ENCODE measurements at places on chromosomes 13 and 19.

DNA sequence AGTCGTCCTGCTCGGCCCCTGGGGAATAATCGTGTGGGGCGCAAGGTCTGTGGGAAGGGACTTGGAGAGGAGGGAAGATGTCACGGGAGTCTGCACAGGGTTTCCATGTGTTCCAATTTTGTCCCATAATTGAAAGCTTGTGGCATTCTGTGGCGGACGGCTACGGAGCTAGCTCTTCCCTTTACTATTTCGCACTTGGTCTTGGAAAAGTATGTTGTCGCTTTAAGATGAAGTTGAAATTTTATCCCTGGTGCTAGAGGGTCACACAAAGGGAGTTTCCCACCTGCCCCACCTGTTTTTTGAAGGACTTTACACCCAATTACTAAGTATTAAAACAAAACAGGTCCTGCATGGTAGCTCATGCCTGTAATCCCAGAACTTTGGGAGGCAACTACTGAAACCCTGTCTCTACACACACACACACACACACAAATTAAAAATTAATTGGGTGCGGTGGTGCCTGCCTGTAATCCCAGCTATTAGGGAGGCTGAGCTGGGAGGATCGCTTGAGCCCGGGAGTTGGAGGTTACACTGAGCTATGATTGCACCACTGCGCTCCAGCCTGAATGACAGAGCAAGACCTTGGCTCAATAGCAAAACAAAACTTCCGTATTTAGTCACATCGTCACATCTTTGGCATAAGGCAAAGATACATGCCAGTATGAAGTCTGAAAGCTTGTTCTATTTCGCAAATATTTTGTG lies 967 bp upstream of the TPT1 start:
- DNase-seq, result no peak

GRCh38 chr13:99985241-99985874 lies 3.8 kb downstream of the ZIC2 start:
- DNase-seq, result no peak

- no peak for DNase-seq
These were observed 30.3 kb upstream of the SEMA6B start for GRCh38 chr19:4589579-4590410.

DNA sequence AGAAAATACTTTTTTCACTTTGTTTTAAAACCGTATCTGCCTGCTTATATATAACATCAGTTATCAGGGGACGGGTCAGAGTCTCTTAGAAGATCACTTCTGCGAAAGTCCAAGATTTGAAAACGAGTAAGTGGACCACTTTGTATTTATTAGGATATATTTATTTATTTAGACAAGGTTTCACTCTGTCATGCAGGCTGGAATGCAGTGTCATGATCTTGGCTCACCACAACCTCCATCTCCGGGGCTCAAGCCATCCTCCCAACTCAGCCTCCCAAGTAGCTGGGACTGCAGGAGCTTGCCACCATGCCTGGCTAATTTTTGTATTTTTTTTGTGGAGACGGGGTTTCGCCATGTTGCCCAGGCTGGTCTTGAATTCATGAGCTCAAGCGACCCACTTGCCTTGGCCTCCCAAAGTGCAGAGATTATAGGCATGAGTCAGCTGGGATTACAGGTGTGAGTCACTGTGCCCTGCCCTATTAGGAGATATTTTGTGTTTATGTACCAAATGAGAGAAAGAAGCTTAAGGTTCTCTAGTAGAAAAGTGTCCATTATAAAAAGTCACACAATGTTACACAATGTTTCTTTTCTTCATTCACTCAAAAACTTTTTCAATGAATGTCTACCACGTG lies 39.5 kb downstream of the RASL11A start:
- peak; percentile 12 for DNase-seq

- DNase-seq, result no peak
These were observed 440.4 kb downstream of the COG6 start for GRCh38 chr13:40095695-40096356.

DNA sequence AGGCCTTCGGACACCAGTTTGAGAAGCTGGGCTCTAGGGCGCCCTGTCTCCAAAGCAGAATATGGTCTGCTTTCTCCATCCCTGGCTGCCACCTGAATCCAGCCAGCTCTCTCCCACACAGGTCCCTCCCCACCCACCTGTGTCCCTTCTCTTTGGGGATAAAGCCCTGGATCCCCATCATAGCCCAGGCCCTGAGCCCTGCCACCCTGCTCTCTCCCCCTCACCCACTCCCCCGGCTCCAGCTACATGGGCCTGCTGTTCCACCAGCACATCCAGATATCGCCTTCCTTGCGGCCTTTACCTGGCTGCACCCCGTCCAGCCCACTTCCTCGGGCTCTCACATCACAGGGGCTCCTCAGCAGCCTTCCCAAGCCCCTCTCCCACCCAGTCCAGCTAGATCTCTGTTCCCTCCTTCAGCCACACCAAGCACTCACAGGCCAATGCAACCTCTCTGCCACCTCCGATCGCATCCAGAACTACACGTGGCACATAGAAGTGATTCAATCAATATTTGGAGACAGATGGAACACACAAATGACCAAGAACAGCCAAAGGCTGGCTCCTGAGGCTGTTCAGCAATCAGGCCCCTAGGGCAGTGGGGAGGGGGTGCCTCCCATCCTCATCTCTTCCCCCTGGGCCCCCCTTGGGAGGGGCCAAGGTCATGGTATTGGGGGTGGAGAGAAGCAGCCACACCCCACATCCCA lies 7.6 kb downstream of the AKT2 start:
- DNase-seq, result no peak

DNA sequence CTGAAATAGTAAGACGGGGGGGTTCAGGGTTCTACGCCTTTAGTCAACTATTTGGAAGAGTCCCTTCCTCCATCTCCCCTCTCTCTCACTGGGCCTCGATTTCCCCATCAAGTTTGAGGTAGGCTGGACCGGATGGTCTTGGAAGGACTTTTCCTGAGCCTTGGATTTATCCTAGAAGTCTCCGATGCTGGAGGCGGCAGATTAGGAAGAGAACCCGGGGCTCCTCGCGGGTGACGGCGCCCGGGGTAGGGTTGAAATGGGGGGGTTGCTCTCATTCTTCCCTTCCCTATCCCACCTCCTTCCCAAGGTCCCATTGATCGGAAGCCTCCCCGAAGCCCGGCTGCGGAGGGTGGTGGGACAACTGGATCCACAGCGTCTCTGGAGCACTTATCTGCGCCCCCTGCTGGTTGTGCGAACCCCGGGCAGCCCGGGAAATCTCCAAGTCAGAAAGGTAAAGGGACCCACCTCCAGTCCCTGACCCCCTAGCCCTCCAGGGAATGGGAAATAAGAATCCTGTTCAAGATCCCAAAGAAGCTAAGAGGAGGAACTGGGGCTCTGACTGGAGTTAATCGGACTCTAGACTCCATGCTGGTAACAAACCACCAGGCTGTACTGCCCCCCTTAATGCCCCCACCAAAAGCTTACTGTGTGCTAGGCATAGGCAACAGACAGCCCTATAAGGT lies 781 bp downstream of the QPCTL start:
- peak; percentile 65 for DNase-seq

GRCh38 chr13:25170554-25171111 lies 1.5 kb downstream of the AMER2 start:
- no peak for DNase-seq

- DNase-seq, result no peak
These were observed 33.5 kb downstream of the WASF3 start for GRCh38 chr13:26590951-26591350.

GRCh38 chr19:45547965-45548609 lies 36.5 kb downstream of the OPA3 start:
- DNase-seq, result no peak

DNA sequence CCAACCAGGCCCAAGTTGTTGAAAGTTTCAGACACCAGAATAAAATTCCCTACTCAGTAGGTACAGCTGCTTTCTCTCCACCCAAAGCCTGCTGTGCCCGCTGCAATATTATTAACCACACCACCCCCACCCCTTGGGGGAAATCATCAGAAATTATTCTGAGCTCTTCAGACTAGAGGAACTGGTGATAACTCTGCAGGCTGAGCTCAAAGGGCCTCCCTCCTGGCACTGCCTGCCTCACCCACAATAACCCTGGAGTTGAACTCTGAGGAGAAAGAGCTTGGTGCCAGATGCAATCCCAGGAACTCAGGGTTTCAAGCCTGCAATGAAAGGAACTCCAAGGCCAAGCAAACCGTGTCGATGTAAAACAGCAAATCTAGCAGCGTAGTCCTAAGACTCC lies 381.7 kb upstream of the ZNF507 start:
- no peak for DNase-seq

GRCh38 chr13:41182231-41182630 lies 12.1 kb downstream of the KBTBD7 start:
- DNase-seq, result no peak

DNA sequence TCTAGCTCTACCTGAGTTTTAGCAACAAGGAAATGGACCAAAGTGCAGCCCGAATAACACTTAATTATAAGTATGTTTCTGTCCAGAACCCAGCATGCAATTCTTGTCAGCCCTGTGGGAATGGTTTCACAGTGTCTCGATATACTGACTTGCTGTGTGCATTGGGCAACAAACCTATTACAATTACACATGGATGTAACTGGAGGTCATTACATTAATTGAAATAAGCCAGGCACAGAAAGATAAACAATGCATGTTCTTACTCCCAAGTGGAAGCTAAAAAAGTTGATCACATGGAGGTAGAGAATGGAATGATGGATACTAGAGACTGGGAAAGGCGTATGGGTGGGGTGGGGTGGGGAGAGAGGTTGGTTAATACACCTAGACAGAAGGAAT lies 5.1 kb upstream of the CYP2S1 start:
- no peak for DNase-seq

GRCh38 chr13:49395878-49396380 lies 47.9 kb downstream of the CAB39L start:
- no peak for DNase-seq

DNA sequence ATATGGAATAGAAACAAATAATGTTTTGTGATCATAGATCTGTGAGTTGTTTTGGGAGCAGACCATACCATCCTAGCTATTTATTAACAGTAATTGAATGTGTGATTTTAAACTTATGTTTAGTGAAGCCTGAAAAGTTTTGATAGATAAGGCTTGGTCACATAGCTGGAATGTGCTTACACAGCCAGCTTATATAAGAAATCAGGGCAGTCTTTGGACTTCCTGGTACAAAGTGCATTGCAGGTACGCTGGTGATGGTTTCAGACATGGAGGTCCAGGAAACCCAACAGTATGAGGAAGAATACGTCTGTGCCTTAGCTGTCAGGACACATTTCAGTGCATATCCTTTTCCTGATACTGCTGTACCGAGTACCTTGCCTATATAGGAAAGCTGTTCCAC lies 2316.2 kb upstream of the PCDH20 start:
- DNase-seq, result no peak

GRCh38 chr19:3370214-3370720 lies 3.9 kb downstream of the NFIC start:
- no peak for DNase-seq

DNA sequence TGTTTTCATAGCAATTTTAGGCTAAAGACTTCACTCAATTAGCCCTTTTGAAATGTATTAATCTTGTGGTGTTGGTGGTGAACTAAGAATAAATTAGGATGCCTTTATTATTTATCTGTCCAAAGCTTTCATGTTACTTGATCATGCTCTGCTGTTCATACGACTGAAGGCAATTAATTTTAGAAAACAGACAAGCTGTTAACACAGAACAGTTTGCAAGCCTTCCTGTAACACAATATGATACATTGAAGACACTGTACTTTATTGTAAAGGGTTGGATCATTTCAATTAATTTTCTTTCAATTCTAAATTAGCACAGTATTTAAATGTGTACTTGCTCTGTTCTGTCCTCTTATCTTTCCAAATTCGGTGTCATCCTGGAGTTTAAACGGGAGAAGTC lies 794.3 kb upstream of the MIR17HG start:
- no peak for DNase-seq

DNA sequence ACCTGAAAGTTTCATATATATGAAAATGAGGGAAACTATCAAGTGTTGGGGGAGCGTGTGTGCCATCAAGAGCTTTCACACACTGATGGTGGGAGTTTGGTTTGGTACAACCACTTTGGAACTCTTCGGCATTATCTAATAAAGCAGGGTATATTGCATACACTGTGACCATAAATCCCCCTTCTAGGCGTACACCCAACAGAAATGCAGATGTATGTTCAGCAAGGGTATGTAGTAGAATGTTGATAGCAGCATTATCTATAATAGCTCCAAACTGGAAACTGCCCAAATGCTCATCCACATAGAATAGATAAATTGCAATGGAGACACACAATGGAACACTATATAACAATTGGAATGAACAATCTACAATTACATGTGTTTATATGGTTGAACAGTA lies 70.8 kb downstream of the FAM216B start:
- no peak for DNase-seq

GRCh38 chr19:32522967-32523366 lies 58.0 kb upstream of the PDCD5 start:
- DNase-seq, result no peak

DNA sequence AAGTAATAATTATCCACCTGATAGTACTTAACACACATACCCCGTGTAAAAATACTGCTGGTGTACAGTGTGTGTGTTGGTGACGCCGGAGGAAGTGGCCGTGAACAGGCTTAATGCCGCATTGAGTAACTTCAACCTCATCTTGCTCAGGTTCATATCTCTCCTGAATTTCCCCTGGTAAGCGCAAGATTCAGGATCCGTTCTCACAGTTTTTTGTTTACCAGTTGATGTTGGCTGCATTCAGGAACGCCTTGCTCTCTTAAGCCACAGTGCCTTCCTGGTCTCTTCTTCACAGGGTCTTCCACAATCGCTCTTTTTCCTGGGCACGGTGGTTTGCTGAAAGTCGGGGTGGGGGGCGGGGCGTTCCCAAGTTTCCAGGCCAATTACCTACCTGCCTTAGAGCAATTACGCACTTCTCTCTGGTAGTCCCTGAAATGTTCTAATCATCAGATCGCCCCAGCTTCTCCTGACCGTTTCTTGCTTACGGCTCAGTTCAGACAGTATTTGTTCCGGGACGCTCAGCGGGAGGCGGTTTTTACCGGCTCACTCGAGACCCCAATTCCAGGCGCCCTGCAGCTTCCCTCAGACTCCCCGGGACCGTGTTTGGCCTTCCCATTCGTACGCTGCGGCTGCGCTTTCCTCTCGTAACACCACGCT lies 706 bp upstream of the DNAJC3 start:
- DNase-seq, result no peak

- no peak for DNase-seq
These were observed 1.8 kb downstream of the DBP start for GRCh38 chr19:48635263-48635965.
